ENCODE measurements at places on chromosomes 13 and 19. TPM values are rescaled to one million over a fixed set of nuclear protein-coding genes. Genes with fewer than 3 reads are reported as not detected.

GRCh38 chr19:27774337-27774736 is 1438.6 kb downstream of the UQCRFS1 start:
- DNase-seq = no peak

GRCh38 chr13:32409561-32410421 is 18.1 kb downstream of the N4BP2L1 start:
- peak; percentile 79 for DNase-seq

DNA sequence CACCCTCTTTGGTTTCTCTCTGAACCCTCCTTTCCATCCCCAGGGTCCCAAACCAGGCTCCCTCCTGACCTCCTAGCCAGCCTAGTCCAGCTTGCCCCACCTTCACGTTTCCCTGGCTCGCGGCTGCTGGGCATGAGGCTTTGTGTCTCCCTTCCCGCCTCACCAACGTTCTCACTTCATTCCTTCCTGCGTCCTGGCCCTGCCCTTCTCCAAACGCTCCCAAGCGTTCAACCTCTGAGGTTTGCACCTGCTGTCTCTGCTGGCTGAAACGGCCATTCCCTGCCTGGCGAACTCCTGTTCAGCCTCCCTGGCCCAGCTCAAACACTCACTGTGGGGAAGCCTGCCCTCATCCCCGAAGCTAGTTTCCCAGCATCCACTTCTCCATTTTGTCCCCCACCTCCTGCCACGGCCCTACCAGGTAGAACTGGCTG is 12.4 kb downstream of the EPS8L1 start:
- DNase-seq = no peak

GRCh38 chr19:33797802-33798671 is 1.4 kb downstream of the KCTD15 start:
- DNase-seq = peak; percentile 81

DNA sequence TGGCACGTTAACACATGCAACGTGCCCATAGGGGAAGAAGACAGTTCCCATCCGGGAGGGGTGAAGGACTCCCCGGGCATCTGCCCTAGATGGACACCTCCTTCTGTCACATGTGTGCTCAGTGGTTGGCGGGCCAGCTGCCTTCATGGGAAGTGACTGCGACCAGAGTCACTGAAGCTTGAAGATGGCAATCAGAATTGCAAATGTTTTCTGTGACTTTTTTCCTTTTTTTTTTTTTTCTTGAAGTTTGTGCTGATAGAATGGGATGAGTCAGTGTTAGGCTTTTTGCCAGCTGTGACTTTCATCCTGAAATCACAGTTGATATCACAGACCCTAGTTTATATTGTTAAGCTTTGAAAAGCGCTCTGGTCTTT is 109.2 kb upstream of the MCF2L start:
- DNase-seq = no peak

- DNase-seq = no peak
These were observed 178.9 kb downstream of the UGGT2 start for GRCh38 chr13:95874286-95874685.

GRCh38 chr13:58729361-58729760 is 1097.8 kb downstream of the PCDH17 start:
- no peak for DNase-seq

DNA sequence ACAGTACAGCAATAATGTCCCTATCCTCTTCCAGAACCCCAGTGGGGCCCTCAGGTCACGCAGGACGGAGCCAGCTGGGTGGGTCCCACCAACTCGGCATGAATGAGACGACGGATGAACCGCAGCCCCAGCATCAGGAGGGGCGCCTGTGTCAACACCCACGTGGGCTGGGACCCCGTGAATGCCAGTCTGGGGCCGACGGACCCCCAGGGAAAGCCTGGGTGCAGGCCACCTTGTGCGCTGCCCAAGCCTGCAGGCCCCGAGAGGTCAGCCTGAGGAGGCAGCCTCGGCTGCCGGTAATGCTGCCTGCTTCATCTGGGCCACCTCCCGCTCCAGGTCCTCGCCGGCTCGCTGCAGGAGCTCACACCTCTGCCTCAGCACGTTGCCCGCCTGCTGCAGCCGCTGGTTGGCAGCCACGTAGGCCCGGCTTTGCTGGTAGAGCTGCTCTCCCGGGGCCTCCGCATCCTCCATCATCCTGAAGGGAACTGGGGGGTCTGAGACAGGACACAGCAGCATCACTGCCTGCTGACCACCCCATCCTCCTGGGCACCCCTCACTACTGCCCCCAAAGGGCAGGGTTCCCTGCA is 4.2 kb downstream of the C19orf25 start:
- no peak for DNase-seq

Gene FXYD1
- 39.1 TPM for total RNA-seq

Gene FDX2
- 45.9 TPM for total RNA-seq

Gene MAST1
- total RNA-seq = 0.81 TPM

Gene SYNE4
- total RNA-seq = 0.28 TPM

Gene MEF2B
- not detected for total RNA-seq

Gene PRR36
- total RNA-seq = not detected

Gene NAPSA
- total RNA-seq = not detected

Gene PINLYP
- total RNA-seq = 12.2 TPM

Gene PVR
- total RNA-seq = 39.4 TPM

Gene SH2D3A
- total RNA-seq = not detected

Data from sigmoid colon (tissue), 7 donors.